ENCODE measurements at places on chromosomes 5 and 9.
A peak's percentile ranks its signal among the peaks of the same experiment; 100 is the strongest.

DNA sequence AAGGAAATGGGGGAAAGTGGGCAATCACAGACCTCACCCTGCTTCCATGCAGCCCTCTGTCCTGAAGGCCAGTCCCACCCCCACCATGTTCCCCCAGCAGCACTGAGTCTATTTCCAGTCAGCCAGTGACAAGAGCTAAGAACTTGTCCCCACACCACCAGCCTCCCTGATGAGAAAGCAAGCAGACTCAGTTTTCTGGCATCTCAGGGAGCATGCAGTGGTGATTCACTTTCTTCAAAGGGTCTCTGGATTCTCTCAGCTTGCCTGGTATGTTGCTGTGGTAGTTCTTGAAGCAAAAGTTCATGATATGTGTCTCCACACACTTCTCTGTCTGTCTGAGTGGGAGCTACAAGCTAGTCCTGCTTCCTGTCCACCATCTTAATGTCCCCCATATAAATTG, 799.9 kb upstream of the TYRP1 start:
- no peak for DNase-seq

DNA sequence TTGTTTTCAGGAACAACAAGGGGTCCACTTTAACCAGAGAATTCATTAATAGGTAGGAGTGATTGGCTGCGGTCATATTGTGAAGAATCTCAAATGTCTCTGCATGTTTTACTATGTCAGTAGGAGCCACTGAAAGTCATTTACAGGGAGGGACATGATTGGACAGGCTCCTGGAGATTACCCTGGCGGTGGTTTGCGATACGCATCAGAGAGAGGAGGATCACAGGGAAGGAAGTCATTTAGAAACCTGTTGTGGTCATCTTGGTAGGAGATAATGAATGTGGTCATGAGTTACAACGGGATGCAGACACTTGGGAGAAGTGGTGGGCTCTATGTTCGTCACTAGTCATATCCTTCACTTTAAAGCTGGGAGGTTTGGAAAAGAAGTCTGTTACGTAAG, 262.8 kb downstream of the FAM114A2 start:
- DNase-seq: no peak

DNA sequence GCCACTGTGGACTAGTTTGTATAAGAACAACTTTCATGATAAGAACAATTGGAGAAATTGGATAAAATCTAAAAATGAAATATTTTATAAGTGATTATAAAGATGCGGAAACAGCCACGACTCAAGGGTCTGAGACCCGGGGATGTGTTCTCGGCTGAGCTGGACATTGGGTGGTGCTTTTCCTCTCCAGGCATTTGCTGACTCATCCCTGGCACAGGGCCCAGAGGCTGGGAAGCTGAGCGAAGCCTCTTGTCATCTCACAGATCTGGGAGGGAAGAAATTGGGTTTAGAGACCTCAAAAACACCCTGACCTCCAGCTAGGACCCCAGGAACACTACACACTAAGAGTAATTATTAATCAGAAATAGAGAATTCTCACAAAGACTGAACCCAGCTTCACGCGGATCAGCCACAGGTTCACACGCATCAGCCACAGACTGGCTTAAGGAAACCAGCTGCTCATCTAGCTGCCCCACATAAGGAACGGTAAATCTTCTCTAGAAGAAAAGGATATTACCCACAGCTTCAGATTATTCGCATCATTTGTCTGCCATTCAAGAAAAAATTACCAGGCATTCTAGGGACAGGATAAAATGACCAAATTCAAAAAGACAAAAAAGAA, 2.8 kb upstream of the OR2V1 start:
- no peak for DNase-seq

GRCh38 chr5:76638479-76638878, 15.3 kb upstream of the F2RL2 start:
- DNase-seq: no peak

GRCh38 chr5:53037141-53037859, 48.1 kb downstream of the ITGA2 start:
- DNase-seq: peak; percentile 37

- no peak for DNase-seq
Observed at GRCh38 chr5:4906786-4907185, 233.3 kb upstream of the ADAMTS16 start.

- DNase-seq: peak; percentile 76
Observed at GRCh38 chr9:96654450-96655197, 493 bp downstream of the PRXL2C start.

- no peak for DNase-seq
Observed at GRCh38 chr9:18185196-18185595, 288.8 kb upstream of the ADAMTSL1 start.

- no peak for DNase-seq
Observed at GRCh38 chr9:96232539-96233241, 69.3 kb downstream of the HSD17B3 start.

GRCh38 chr9:132319421-132320110, 35.2 kb downstream of the SETX start:
- DNase-seq: no peak

DNA sequence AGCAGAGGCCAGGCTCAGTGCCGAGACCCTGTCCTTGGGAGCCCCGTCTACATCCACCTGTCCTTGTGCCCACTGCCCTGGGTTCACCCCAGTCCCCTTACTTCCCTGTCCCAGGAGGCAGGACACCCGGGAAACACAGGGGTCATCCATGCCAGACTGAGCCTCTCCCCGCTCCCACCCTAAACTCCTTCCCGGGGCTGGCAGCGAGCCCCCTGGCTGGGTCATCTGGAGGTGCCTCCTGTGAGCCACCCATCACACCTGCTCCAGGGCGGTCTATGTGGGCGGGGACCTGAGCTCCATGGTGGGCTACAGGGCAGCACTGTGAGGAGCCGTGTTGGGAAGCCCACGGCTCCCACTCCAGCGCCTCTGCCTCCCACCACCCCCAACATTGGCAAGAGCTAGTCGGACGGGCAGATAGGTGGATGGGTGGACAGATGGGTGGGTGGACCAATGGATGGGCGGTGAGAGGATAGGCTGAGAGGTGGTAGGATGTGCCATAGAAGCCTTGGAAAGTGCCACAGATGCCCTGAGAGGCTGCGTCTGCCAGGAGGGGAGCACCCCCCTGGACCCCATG, 42.5 kb upstream of the RXRA start:
- DNase-seq: no peak

DNA sequence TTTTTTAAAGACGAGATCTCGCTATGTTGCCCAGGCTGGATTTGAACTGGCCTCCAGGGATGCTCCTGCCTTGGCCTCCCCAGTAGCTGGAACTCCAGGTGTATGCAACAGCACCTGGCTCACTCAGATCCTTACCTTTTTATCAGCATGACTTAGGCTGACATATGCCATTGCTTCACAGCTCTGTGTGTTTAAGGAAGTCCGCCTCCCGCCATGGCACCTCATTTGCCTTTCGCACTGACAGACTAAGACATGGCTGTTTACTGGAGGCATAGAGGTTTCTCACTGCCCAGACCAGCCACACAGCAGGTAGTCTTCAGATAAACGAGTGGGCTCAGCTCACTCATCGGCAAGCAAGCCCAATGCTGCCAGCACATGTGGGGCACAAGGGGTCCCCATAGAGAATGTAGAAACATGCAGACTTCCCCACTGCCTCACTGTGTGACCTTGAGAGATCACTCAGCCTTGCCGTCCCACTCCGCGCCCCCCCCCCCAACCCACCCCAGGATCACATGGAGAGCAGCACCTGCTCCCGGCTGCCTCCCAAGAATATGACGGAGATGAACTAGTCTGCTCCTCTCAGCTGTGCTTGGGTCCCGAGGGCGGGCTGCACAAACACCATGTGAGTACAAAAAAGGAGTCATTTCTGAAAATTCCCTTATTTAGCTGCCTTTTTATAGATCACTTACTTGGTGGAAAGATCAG, 62.8 kb downstream of the DCP2 start:
- no peak for DNase-seq

DNA sequence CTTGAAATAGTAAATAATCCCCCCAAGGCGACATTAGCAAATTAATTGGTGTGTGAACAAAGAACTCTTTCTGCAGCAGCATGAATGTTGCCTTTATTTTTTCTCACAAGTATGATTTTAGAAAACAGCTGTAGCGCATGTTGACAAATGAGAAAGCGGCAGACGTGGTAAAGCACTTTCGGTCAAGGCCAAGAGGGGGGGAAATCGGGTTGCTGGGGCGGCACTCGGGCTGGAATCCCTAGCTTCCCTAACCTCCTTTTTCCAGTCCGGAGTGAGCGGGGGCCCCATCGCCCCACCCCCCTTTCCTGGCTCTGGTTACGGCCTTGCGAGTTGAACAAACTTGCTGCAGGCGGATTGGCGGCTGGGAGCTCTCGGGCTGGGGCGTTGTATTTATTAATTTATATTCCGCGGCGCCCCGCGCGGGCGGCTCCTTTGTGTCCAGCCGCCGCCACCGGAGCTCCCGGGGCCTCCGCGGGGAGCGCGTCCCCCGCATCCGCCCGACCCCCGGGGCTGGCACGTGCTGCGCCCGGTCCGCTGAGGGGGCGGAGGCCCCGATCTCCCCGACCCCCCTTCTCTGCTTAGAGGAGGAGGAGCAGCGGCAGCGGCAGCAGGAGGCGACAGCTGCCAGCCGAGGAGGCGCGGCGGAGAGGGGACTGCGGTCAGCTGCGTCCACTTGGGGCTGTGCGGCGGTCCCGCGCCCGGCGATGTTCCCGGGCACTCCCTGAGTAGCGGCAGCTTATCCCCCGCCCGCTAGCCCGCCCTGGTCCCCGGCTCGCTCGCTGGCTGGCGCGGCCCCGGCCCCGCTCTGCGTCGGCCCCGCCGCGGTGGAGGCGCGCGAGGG, at the start of gene RHOBTB3:
TSS of gene RHOBTB3 (plus strand) at position 607 of the 841 bp plus-strand sequence. CDS start 347 bp downstream, outside the sequence.
- DNase-seq: peak; percentile 24

DNA sequence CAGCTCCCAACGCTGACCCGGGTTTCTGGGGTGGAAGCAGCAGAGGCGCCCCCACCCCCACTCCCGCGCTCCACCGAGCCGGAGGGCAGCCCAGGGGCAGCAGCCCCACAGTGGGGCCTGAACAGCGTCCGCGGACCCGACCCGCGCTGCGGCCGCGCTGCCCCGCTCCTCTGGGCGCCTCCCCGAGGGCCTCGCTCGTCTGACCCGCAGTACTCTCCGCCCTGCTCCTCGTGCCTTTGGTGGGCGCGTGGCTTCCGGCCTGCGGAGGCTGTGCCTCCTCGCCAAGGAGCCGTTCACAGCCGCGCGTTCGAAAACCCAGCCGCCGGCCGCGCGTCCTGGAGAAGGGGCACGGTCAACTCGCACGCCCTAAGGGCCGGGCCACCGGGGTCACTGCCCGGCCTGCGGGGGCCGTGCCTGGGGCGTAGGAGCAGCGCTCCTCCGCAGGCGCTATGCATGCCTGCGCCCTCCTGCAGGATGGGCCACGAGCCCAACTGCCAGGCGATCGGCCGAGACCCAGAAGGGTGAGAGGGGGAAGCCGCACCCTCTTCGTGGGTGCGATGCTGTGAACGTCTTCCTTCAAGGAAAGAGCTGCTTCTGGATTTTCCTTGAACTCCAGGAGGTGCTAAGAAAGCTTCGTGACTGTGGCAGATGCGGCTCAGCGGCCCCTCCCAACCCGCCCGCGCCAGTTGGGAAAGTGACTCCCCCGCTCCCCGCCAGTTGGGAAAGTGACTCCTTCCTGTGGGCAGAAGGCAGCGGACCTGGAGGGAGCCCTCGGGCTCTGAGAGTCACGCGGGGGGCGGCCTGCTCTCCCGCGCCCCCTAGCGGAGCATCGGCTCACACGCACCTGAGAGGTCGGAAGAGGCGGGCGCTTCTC, 82.7 kb downstream of the HSD17B3 start:
- DNase-seq: peak; percentile 14

- no peak for DNase-seq
Observed at GRCh38 chr5:135829681-135830383, 4.6 kb upstream of the SLC25A48 start.

DNA sequence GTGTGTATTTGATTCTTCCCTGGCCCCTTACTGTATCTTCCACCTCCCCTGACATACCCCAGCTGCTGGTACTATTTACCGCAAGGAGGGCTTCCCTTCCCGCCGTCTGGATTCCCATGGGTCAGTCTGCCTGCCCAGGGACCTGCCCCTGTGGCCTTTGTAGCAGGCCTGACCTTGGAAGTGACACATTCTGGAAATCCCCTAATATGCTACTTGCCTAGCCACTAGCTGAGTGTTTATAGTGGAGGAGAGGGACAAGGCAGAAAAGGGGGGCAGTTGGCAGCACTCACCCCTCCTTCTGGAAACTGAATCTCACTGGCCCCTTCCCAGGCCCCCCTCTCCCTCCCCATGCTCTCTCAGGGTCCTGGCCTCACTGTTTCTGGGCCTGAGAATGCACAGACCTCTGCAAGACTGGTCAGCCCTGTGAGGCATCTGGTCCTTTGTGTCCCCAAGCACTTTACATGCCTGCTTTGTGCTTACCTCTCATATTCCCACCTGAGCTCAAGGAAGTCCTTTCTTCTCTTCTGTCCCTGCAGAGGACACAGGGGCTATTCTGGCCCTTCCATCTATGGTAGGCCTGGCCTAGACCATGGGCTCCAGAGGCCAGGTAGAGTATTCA, 8.2 kb upstream of the CCL21 start:
- DNase-seq: no peak

DNA sequence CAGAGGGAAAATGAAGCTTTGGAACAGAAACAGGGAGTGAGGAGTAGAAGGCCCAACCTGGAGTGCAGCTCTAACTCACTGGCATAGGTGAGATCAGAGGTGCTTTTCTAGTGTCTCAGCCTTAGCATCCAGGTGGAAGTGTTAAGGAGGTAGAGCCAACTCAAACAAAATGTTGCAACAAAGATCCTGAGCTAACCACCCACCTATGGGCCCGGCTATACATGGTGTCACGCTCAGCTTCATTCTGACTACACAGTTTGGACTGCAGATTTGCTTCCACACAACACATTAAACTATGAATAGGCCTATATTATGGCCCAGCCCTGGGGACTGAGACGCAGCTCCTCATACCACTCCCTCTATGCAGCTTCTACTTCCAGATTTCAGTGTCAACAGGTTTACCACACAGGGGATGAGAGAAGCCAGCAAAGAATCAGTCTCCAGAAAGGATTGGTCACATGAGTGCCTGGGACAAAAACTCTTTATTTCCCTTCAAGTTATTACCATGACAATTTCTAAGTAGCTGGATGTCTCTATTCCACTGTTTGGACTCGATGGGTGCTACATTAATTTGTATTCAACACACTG, 9.0 kb downstream of the C5orf63 start:
- no peak for DNase-seq

GRCh38 chr5:74934949-74935751, 69.0 kb upstream of the FAM169A start:
- DNase-seq: peak; percentile 82

GRCh38 chr5:61620699-61621182, 288.7 kb downstream of the ZSWIM6 start:
- DNase-seq: no peak

DNA sequence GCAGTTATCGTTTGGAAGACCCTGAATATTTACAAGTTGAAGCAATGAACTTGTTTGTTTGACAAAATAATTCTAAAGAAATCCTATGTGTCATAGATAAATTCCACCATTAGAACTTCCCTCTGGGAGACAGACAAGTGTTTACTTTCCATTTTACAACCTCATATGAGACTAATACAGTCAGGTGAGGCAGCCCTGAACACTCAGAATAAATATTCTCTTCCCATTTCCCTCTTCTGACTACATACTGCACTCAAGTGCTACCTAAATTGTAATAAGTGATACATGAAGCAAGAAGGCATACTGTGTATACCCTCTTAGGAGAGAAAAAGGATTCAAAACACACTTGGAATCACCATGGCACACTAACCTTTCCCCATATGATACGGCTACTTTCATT, 6.8 kb downstream of the RASEF start:
- DNase-seq: no peak
